CD4-positive, CD25-positive, alpha-beta regulatory T cell (primary cell): ENCODE measurements at places on chromosomes 4 and X. TPM values are rescaled to one million over a fixed set of nuclear protein-coding genes. Genes with fewer than 3 reads are reported as not detected.
A peak's percentile ranks its signal among the peaks of the same experiment; 100 is the strongest.

DNA sequence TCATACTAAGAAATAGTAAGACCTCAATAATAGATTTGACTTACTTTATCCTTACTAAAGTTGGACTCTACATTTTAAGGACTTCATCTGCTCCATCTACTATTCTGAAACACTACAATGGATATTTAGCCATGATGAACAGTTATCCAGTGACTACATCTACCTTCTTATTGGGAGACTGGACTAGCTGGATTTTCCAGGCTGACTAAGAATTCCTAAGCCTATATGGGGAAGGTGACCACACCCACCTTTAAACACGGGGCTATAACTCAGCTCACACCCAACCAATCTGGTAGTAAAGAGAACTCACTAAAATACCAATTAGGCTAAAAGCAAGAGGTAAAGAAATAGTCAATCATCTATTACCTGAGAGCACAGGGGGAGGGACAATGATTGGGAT is 1438.4 kb downstream of the TECRL start:
- DNase-seq: no peak
- H3K27ac ChIP-seq: no peak overlapping the region
- no peaks in the 10 kb centered on the region for H3K27me3 ChIP-seq

GRCh38 chr4:81424816-81425755 is 46.6 kb downstream of the RASGEF1B start:
- no peaks in the 10 kb centered on the region for H3K36me3 ChIP-seq
- H3K4me1 ChIP-seq: no peaks in the 10 kb centered on the region
- H3K4me3 ChIP-seq: no peak overlapping the region
- H3K27ac ChIP-seq: no peak overlapping the region
- H3K27me3 ChIP-seq: no peaks in the 10 kb centered on the region
- no peak for DNase-seq

DNA sequence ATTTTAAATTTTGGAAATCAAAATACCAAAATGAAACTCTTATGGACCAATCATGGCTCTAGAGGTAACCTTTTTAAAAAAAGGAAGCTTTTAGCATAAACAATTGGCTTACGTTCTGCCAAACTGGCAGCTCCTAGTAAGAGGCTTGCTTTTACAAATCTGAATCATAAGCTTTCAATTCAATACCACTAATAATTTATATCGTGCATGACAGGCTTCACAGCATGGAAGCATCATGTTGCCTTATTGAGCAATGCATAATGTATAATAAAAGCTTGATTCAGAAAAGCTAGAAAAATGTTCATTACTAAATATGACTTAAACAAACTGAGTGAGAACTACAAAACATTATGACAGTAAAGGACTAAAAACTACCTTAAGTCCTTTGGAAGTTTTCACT is 280.9 kb downstream of the IQCM start:
- no peaks in the 10 kb centered on the region for H3K36me3 ChIP-seq
- H3K27ac ChIP-seq: no peak overlapping the region

DNA sequence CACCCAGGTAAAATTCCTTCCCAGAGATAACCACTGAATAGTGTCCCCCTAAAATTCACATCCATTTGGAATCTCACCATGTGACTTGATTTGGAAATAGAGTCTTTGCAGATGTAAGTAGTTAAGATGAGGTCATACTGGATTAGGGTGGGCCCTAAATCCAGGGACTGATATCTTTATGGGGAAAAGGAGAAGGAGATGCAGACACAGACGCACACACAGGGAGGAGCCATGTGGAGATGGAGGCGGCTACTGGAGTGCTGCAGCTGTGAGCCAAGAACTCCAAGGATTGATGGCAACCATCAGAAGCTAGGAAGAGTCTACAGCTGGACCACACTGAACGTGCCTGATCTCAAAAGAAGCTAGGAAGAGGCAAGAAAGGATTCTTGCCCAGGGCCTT is 96.6 kb upstream of the SRD5A3 start:
- no peaks in the 10 kb centered on the region for H3K36me3 ChIP-seq
- H3K4me3 ChIP-seq: no peak overlapping the region
- H3K4me1 ChIP-seq: no peaks in the 10 kb centered on the region
- no peak for DNase-seq
- no peaks in the 10 kb centered on the region for H3K27me3 ChIP-seq

- no peak for DNase-seq
- peak overlapping the region; percentile 1 for H3K4me3 ChIP-seq
- no peaks in the 10 kb centered on the region for H3K27me3 ChIP-seq
Observed at GRCh38 chrX:77768787-77769186, 17.2 kb downstream of the ATRX start.

- no peaks in the 10 kb centered on the region for H3K36me3 ChIP-seq
- no peak for DNase-seq
- no peaks in the 10 kb centered on the region for H3K4me1 ChIP-seq
Observed at GRCh38 chr4:47798165-47798564, 39.7 kb downstream of the CORIN start.

DNA sequence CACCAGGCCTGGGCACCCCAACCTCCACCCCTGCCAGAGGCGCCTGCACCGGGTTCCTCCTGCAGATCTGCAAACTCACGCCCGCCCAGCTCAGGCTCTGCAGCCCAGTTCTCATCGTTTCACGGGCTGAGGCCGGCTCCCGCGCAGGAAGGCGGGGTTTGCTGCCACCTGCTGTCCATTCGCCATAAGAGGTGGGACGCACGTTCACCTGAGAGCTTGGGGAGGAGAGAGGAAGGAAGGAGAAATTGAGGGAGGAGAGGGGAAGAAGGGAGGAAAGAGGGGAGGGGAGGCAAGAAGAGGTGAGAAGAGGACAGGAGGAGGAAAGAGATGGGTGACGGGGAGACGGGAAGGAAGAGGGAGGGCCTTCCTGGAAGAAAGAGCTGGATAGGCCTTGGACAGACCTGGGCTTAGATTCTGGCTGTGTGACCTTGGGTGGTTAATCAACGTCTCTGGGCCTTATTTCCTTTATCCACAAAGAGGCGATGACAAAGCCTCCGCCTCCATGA is 114.5 kb downstream of the ADRA2C start:
- no peak overlapping the region for H3K4me3 ChIP-seq
- H3K36me3 ChIP-seq: no peaks in the 10 kb centered on the region
- peaks cover 2% of the 10 kb centered on the region for H3K27me3 ChIP-seq
- H3K27ac ChIP-seq: no peak overlapping the region
- peak; percentile 29 for DNase-seq

DNA sequence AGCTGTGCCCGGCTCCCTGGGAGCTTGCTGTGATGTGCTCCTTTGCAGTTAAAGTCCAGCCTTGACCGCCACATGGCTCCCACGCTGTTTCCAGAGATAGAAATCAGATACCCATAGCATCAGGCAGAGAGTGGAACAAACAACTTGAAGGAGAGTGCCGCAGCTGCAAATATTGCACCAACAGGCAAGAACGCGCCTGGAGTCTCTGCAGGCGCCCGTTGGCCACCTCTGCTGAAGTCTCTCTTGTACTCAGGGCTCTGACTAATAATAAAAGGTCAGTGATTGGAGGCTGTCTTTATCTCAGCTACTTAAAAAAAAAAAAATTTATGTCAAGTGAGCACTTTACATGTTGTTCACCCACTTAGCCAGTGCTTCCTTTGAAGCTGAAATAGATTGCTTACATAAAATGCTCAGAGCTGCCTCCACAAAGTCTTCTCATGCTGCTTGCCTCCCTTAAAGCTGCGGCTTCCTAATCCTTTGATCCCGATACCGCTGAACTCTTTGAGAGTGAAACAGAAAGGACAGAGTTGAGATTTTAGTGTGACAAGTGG is 30.9 kb upstream of the TENM3 start:
- DNase-seq: no peak
- H3K4me1 ChIP-seq: no peaks in the 10 kb centered on the region
- no peaks in the 10 kb centered on the region for H3K27me3 ChIP-seq
- H3K36me3 ChIP-seq: no peaks in the 10 kb centered on the region

DNA sequence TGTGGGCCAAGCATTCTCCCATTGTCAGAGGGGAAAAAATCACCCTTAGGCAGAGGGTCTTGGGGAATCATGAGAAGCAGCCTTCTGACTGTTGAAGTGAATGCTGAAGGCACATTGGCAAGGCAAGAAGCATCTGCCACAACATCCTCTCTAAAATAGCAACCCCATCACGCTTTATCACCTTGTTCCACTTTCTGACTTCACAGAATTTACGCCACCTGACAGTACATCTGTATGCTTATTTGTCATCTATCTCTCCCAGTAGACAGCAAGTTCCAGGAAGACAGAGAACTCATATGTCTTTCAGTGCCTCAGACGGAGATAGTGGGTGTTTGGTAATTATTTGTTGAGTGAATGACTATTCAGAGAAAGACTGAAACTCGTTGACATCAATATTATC is 68.4 kb upstream of the SCML1 start:
- H3K36me3 ChIP-seq: no peaks in the 10 kb centered on the region
- H3K4me3 ChIP-seq: no peak overlapping the region
- no peak overlapping the region for H3K27ac ChIP-seq
- H3K27me3 ChIP-seq: no peaks in the 10 kb centered on the region
- H3K4me1 ChIP-seq: no peaks in the 10 kb centered on the region

DNA sequence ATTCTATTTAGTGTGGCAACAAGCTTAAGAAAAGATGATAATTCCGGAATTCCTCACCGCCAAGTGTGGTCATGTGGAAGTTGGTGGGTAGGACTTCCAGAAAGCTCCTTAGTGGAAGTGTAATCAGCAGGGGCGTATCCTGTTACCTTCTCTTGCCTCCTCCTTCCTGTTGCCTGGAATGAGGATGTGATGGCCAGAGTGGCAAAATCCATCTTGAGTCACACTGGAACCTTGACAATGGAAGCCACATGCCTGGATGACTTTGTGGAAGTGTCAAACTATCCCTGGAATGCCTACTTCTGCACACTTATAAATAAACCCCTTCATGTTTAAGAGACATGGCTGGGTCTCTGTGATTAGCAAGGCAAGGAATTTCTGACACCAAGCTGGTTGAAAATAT is 191.0 kb downstream of the PRDM5 start:
- no peaks in the 10 kb centered on the region for H3K36me3 ChIP-seq
- DNase-seq: no peak
- no peaks in the 10 kb centered on the region for H3K27me3 ChIP-seq
- H3K27ac ChIP-seq: no peak overlapping the region
- H3K4me3 ChIP-seq: no peak overlapping the region

DNA sequence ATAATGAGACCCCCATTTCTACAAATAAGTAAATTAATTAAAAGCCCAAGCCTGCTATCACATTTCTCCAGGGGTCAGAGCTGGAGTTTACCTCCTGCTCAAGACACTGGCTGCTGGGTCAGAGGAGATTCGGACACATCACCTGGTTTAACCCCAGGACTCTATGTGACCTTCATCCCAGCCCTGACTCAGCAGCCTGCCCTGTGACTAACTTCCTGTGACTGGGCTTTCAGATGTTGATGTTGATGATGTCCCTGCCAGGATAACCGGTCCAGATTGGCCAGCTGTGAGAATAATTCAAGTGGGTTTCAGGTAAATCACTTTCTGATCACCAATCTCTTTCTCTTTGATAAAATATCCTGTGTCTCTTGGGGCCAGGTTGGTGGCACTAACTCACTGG is 102.4 kb upstream of the MAML3 start:
- no peak overlapping the region for H3K27ac ChIP-seq
- no peak overlapping the region for H3K4me3 ChIP-seq
- peaks cover 17% of the 10 kb centered on the region for H3K27me3 ChIP-seq
- no peaks in the 10 kb centered on the region for H3K36me3 ChIP-seq
- DNase-seq: no peak
- H3K4me1 ChIP-seq: peaks cover 7% of the 10 kb centered on the region

- no peaks in the 10 kb centered on the region for H3K36me3 ChIP-seq
- no peak for DNase-seq
- H3K4me3 ChIP-seq: no peak overlapping the region
- no peaks in the 10 kb centered on the region for H3K4me1 ChIP-seq
- H3K27ac ChIP-seq: no peak overlapping the region
- peaks cover 9% of the 10 kb centered on the region for H3K27me3 ChIP-seq
Observed at GRCh38 chr4:184860018-184860779, 34.4 kb upstream of the ACSL1 start.

- no peak for DNase-seq
- no peak overlapping the region for H3K4me3 ChIP-seq
- H3K36me3 ChIP-seq: no peaks in the 10 kb centered on the region
- no peak overlapping the region for H3K27ac ChIP-seq
Observed at GRCh38 chrX:45422216-45422925, 221.7 kb upstream of the DIPK2B start.

DNA sequence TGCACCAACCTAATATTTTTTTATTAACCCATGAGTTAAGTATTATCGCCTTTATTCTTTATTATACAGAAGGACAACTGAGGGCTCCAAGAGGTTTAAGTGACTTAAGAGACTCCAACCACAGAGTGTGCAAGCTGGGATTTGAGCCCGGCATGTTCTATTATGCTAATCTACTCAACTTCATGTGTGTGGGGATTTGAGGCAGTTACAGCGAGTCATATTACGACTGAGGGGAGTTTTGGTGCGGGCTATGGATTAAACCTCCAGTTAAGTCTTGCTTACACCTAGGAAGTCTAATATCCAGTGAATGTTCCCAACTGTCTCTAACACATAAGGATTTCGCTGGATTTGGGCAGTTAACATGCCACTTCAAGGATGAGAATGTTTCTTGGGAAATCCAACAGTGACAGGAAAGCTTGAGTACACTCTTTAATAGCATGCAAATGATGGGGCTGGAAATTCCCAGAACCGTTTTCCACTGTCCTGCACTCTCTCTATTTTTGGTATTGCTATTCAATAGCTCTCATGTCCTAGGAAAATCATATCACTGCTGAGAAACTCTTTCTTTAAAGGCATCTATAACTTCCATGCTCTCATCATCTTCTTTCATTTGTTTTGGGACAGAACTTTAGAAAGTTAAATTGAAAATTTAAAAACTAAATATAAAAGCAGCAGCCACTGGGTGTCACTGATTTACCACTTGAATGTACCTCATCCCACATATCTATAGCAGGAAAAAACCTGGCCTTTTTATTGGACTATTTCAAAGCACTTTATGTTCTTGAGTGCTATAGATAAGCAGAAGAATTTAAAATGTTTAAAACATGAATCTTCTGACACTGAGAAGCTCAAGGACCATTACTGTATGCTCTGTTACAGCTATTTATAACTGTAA is 165.1 kb upstream of the TTC29 start:
- H3K27ac ChIP-seq: no peak overlapping the region
- H3K36me3 ChIP-seq: no peaks in the 10 kb centered on the region
- H3K4me1 ChIP-seq: no peaks in the 10 kb centered on the region
- H3K27me3 ChIP-seq: no peaks in the 10 kb centered on the region

- H3K27me3 ChIP-seq: no peaks in the 10 kb centered on the region
- H3K4me1 ChIP-seq: no peaks in the 10 kb centered on the region
- DNase-seq: no peak
- no peak overlapping the region for H3K27ac ChIP-seq
Observed at GRCh38 chr4:85127653-85128052, 161.2 kb upstream of the WDFY3 start.

DNA sequence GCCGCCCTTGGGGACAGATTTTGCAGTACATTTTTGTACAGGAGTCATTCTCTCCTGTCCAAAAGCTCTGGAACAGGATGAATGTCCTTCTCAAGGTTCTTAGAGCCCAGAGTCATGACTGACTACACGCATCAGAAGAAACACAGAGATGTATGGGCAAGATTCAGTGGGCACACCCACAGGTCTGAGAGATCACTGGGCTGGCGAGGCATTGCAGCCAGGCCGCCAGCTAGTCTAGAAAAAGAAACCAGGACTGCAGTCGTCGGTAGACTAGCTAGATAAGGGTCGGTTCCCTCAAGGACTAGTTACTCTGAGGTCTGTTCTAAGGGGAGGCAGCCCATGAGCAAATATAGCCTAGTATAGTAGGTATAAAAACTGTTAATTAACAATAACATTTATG is 19.8 kb downstream of the GBA3 start:
- no peaks in the 10 kb centered on the region for H3K27me3 ChIP-seq
- no peaks in the 10 kb centered on the region for H3K4me1 ChIP-seq
- H3K36me3 ChIP-seq: no peaks in the 10 kb centered on the region
- no peak overlapping the region for H3K4me3 ChIP-seq
- DNase-seq: no peak
- no peak overlapping the region for H3K27ac ChIP-seq

CFP gene
- 13.9 TPM for total RNA-seq

CXCL5 gene
- total RNA-seq: 0.59 TPM

SPATA4 gene
- not detected for total RNA-seq

ARHGAP36 gene
- not detected for total RNA-seq
